ENCODE measurements at places on chromosomes 11 and 22. TPM values are rescaled to one million over a fixed set of nuclear protein-coding genes. Genes with fewer than 3 reads are reported as not detected.

SCUBE2 gene
- total RNA-seq: 0.64 TPM

RTN4R gene
- 2.7 TPM for total RNA-seq

JOSD1 gene
- total RNA-seq: 65.4 TPM

KLHDC7B gene
- 7.0 TPM for total RNA-seq

CDC42BPG gene
- total RNA-seq: 9.0 TPM

SLCO2B1 gene
- 2.4 TPM for total RNA-seq

TMEM134 gene
- 90.1 TPM for total RNA-seq

HARBI1 gene
- total RNA-seq: 9.4 TPM

BATF2 gene
- 0.17 TPM for total RNA-seq

H19 gene
- not detected for total RNA-seq

ART5 gene
- not detected for total RNA-seq

LMO1 gene
- total RNA-seq: not detected

AIFM3 gene
- total RNA-seq: 0.55 TPM

TCN1 gene
- 0.42 TPM for total RNA-seq

PHOX2A gene
- total RNA-seq: not detected

TTC38 gene
- total RNA-seq: 4.3 TPM

APOL5 gene
- total RNA-seq: not detected

C22orf31 gene
- total RNA-seq: not detected

IL17REL gene
- total RNA-seq: not detected

NNMT gene
- total RNA-seq: not detected

BDNF gene
- total RNA-seq: not detected
